ENCODE measurements at places on chromosomes 6 and 20.
A peak's percentile ranks its signal among the peaks of the same experiment; 100 is the strongest.

DNA sequence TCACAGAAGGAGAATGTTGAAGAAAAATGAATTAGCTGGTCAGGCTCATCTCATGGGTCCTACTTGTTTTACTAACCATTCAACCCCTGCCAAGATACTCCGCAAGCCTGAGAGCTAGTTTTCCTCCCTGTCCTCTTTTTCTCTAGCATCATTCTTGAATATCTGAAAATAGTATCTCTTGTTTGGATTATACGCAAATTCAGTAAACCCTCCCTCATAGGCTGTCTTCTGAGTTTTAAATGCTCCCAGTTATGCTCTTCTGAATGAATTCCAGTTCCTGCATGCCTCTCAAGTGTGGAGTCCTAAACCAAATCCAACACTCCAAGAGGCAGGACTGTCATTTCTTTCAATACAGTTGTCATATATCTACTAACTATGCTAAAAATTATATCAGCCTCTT lies 99.6 kb downstream of the COL21A1 start:
- DNase-seq: no peak

DNA sequence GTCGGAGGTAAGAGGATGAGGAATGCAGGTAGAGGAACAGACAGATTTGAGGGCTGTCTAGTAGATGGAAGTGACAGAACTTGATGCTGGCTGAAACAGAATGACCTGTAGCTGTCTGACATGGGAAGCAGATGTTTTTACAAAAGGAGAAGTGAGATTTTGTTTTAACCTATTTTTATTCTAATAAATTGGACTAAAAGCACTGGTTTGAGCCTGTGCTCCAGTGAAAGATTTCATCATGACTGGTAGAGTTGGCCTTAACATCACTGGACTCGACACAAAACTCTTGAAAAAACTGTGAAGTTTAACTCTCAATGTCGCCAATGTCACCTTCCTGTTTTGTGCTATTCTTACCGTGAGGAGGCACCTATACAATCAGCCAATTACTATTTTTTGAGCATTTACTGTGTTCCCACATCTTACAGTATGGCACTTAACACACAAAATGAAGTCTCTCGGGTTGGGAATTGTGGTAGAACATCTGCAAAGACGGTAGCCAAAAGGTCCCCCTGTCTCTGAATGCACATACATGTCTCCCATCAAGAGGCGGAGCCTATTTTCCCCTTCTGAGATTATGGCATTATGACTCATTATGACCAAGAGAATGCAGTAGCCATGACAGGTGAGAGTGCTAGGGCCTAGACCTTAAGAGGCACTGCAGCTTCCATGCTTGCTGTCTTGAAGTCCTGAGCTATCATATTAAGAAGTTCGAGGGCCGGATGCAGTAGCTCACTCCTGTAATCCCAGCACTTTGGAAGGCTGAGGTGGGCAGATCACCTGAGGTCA lies 93.2 kb downstream of the FOXF2 start:
- no peak for DNase-seq

DNA sequence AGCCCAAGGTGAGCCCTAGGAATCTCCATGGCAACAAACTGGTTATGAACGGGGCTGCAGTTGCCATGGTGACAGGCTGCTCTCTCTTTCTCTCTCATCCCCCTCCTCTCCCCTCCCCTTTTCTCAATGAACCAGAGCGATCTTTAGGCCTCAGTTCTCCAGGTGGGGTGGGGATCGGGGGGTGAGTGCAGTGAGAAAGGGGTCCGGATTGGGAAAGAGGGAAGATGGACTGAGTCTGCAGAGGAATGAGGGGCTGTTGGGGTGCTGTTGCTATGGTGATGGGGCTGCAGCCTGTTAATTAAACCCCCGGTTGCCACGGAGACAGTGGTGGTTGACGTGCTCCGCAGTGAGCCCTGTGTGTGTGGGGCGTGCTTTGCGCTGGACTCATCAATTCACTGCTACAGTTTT lies 3.6 kb upstream of the SLC12A5 start:
- DNase-seq: no peak

GRCh38 chr6:10302566-10303235 lies 112.2 kb downstream of the TFAP2A start:
- DNase-seq: no peak

DNA sequence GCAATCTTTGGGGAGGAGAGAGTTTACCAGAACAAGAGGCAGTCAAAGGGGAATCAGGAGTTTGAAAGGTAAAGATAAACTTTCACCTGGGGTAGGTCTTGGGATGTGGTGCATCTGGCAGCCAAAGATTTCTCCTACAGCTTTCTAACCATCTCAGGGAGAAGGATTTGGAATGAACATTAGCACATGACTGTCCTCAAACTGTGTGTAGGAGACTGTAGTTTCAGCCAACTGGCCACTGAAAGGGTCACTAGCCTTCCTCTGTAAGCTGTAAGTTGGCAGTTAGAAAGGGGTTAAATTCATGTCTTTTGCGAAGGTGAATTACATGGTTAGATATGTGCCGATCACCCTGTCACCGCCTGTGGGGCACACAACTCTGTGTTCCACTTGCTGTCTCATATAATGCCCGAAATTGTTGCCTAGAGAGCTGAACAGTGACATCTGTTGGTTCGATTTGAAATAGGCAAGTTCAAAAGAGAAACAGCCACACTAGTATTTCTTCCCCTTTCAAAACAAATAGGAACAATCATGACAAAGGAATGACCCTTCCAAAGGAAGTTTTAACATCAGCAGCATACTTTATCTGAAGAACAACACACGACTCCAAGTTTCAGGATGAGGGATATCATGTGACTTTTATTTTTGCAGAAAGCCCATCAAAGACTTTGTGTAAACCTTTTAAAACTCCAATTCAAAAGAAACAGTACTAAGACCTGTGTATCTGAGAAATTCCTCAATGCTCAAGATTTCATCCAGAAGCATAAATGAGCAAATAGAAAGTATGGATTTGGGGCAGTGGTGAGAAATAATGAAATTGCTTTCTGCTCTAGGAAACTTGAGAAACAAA lies 1.1 kb upstream of the OPN5 start:
- peak; percentile 22 for DNase-seq

DNA sequence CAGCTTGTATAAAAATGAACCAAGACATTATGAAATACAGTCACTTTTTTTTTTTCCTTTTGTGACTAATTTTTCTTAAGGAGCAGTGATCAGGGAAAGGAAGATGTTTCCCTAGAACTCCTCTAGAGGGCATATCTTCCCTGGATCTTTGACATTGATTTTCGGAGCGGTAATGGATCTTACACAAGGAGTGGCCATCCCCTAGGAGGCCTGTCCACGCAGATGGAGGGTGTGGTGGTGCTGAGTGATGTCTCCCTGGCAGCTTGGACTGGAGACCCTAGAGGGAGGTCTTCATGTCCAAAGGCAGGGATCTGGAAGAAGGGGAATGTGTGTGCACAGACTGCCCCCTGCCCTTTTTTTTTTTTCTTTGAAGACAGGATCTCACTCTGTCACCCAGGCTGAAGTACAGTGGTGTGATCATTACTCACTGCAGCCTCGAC lies 7.0 kb upstream of the KIFC1 start:
- no peak for DNase-seq
